ENCODE measurements at places on chromosomes 6 and 20.
A peak's percentile ranks its signal among the peaks of the same experiment; 100 is the strongest.

GRCh38 chr20:54346276-54346675 lies 129.1 kb upstream of the DOK5 start:
- peak; percentile 23 for DNase-seq

- no peak for DNase-seq
These were observed 111.9 kb downstream of the HIVEP2 start for GRCh38 chr6:142833054-142833453.

- peak; percentile 8 for DNase-seq
These were observed 6.3 kb upstream of the EDN1 start for GRCh38 chr6:12283904-12284303.

GRCh38 chr20:61457725-61458124 lies 205.7 kb downstream of the CDH4 start:
- no peak for DNase-seq

GRCh38 chr6:155693573-155694418 lies 238.2 kb upstream of the NOX3 start:
- peak; percentile 85 for DNase-seq

GRCh38 chr6:12467706-12468670 lies 177.8 kb downstream of the EDN1 start:
- no peak for DNase-seq

GRCh38 chr6:128172081-128172480 lies 271.2 kb upstream of the THEMIS start:
- no peak for DNase-seq

DNA sequence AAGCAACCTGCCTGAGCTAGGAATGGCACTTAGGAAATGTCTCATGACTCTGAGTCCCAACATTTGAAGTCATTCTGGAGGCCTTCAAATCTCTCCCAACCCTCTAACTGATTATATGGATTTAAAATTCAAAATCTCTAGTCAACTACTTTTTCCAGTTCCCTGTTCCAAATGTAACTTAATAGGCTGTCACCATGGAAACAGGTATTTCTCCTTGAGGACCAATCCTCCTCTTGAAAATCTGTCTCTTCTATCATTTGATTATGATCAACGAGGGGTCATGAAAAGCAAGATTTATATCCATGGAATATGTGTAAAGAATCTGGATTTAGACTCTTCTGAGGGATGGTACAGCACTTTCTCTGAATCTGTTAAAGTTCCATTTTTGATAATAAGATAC lies 127.3 kb upstream of the DTNBP1 start:
- peak; percentile 27 for DNase-seq

DNA sequence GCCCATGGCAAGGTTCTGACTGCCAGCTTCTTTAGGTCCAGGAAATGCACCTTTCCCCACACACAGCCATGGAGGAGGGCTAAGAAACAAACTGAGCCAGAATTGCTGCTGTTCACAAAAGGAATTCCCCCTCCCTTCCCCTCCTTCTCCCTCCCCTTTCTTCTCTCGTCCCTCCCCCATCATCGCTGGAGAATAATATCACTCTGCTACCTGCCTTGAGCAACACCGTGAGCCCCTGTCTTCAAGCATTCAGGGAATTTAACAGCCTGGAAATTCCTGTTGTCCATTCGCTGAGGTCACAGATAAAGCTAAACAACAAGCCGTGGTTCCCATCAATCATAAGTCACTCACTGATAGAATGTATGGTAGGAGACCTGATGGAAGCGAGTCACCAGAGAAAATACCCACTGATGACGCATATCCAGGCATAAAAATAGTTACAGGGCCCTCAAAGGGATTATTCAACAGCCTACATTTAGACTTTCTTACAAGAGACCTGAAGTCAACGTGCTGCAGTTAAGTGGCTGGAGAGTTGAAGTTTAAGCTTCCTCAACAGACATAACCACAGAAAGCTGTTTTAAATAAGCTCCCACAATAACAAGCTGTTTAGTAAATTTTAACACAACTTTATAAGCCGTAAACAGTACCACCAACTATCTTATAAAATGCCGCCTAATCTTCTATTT lies 59.7 kb downstream of the HIVEP2 start:
- peak; percentile 75 for DNase-seq

- no peak for DNase-seq
These were observed 175.8 kb downstream of the GMPR start for GRCh38 chr6:16414205-16414604.

DNA sequence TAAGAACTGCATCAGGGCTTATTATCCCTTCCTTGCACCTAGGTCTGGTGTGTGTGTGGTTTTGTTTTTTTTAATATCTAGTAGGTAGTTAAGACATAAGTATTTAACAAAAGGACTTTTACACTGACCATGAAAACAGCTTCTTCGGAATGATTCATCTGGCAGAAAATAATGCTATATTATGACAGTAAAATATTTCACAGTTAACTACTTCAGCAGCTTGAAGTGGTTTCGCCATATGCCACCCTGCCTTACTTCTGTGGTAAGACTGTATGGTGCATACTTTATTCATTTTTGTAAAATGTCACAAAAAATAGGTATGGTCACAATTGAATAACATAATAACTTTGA lies 858 bp upstream of the PTPRK start:
- peak; percentile 58 for DNase-seq

GRCh38 chr20:34022151-34022838 lies 28.6 kb downstream of the RALY start:
- DNase-seq: peak; percentile 69

- no peak for DNase-seq
These were observed 811.9 kb downstream of the TENT5A start for GRCh38 chr6:80940571-80940970.

DNA sequence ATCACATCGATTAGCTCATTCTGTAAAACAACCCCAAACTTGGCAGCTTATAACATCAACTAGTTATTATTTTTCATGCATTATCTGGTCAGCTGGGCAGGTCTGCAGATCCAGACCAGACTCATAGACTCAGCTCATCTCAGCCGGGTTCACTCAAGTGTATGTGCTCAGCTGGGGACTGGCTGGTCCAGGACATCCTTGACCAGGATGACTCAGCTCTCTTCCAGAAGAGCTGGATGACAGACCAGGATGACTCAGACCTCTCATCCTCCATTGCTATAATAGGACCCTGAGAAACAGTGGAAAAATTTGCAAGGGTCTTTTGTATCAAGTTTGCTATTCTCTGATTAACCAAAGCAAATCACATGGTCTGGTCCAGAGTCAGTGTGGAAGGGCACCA lies 312.5 kb upstream of the PLCB4 start:
- peak; percentile 99 for DNase-seq

GRCh38 chr6:19851241-19852089 lies 14.3 kb downstream of the ID4 start:
- DNase-seq: peak; percentile 92

DNA sequence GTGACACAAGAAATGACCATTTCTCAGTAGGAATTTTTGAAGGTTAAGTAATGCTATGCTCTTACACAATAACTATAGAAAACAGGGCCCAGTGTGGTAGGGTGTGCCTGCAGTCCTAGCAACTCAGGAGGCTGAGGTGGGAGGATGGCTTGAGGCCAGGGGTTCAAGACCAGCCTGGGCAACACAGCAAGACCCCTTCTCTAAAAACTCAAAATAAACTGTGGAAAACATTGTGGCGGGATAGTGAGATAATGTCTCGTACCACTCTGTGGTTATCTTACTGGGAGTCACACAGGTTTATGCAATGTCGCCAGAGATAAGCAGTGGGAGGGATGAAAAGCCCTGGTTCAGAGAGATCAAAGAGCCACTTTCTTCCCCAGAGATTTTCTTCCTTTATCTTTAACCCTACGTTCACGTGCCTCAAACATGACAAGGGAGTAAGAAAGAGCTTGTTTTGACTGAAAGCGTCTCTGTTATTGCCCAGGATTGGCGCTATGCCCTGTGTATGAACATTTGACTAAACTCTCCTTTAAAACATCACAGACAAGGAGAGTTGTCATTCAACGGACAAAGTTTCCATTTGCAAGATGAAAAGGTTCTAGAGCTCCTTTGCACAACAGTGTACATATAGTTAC lies 13.9 kb downstream of the GCM1 start:
- no peak for DNase-seq

- no peak for DNase-seq
These were observed 44.2 kb upstream of the OPRM1 start for GRCh38 chr6:153994811-153995210.

GRCh38 chr6:119172824-119173223 lies 94.4 kb upstream of the FAM184A start:
- peak; percentile 27 for DNase-seq

DNA sequence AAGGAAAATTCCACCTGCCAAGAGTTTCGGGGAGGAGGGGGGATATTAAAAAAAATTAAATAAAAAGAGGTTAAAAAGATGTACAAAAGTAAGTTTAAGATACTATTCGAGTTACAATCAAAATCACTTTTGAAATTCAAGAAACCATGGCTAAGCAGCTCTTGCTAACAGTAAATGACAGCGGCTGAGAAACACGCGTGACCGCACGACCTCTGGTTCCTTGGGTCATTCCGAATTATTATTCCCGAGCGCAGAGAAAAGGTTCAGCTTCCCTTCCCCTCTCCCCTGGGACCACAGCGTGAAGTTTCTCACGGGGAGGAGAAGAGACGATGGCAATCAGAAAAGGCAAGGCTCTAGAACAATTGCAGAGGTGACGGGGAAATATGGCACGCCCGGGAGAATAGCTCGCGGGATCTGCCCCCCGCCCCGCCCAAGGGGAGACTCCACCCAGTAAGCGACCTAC lies 496 bp downstream of the TMEM242 start:
- DNase-seq: no peak

DNA sequence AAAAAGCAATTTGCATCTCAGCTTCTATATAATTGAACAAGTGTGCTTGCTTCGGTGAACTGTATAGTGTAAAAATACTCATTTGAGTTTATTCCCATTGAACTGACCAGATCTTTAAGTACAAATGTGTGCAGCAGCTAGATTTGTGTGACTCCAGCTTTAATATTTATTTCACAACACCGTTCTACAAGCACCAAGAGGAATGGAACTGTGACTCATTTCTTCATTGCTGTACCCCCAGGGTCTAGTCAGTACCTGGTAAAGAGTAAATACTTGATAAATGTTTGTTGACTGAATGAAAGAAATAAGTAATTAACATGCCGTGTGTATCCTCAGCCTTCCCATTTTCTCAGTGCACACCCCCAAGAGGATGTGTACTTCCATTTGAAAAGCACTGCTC lies 464.8 kb downstream of the CBLN4 start:
- DNase-seq: no peak

DNA sequence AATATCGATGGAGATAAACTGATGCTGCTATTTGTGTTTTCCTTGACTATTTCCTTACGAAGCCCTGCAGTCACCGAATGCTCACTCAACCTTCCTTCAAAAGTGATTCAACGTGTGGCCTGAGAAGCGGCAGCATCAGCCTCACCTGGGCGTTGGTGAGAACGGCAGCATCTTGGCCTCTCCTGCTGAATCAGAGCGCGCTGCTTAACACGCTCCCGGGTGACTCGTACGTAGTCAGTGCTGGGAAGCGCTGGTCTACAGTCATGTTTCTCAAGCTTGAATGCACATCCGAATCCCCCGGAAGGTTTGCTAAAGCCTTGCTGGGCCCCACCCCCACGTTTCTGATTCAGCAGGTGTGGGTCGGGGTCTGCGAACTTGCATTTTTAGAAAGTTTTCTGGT lies 214.1 kb upstream of the RREB1 start:
- no peak for DNase-seq

DNA sequence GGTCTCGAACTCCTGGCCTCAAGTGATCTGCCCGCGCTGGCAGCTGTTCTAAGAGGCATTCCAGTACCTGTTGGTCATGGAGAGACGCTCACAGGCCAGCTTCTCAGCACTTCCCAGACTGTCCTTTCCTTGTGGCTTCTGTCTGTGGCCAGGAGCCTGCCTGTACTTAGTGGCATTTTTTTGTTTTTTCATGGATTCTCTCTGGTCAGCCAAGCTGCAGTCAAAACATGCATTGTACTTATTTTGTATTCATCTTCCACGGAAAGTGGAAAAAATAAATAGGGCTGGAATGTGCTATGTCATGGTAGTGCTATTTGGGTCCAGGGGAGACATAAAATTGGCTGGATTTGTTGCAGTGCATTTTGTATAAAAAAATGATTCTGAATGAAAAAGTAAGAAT lies 29.1 kb downstream of the ZDHHC14 start:
- DNase-seq: no peak

- DNase-seq: no peak
These were observed 7.0 kb upstream of the CDK5RAP1 start for GRCh38 chr20:33408313-33408712.

DNA sequence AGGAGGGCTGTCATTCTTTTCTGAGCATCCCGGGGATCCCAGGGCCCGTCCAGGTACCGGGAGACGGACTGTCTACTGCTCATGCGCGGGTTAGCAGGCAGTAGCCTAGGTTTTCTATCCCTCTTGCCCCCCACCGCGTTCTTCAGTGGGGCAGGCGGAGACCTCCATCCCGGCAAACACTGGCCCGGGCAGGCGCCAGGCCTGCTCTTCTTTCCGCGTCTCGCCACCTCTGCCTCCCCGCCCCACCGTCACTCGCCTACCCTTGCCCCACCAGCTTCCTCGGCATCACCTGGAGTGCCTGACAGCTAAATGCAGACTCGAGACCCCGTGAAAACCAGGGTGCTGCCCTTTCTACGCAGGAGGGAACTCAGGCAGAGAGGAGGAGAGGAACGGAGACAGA lies 1937.7 kb upstream of the DEFB115 start:
- no peak for DNase-seq

- no peak for DNase-seq
These were observed 79.0 kb downstream of the LYRM4 start for GRCh38 chr6:5181510-5182317.

- no peak for DNase-seq
These were observed 363.8 kb downstream of the CBLN4 start for GRCh38 chr20:55641497-55641896.

DNA sequence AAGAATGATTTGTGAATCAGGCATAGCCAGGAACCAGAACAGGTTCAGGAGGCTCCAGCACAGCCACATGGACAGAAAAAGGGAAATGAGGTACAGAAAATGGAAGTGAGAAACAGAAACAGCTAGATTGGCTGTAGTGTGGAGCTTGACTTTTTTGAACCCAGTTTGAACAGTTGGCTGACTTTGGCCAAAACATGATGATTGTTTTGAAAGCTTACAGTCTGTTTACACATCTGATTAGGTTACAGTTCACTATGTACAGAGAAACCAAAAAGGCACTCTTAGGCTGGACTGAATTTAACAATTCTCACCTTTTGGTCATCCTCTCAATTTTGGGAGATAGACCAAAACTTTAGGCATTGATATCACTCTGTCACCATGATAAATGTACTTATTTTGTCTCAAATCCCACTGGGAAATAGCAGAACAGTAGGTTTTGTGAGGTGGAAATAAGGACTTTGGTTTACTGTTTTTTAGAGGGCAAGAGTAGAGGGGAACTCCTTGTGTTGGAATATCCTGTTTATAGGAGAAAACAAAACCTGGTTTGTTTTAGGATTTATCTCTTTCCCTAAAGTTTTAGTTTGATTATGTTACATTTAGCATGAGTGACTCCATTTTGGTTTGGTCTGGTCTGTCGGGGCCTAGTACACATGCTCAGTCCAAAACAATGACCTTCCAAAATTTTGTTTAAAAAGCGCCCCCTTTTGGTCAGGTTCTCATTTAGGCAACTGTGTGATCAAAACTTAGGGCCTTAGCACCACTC lies 123.1 kb downstream of the OLIG3 start:
- DNase-seq: peak; percentile 15

- DNase-seq: peak; percentile 57
These were observed 13.0 kb upstream of the PFDN4 start for GRCh38 chr20:54194724-54195438.

Data from DMS53 (cell line).